ENCODE measurements at places on chromosomes 12 and 14. TPM values are rescaled to one million over a fixed set of nuclear protein-coding genes. Genes with fewer than 3 reads are reported as not detected.

The NTF3 gene
- not detected for total RNA-seq

The CCDC38 gene
- 0.35 TPM for total RNA-seq

The NANOG gene
- total RNA-seq: not detected

The CCDC177 gene
- total RNA-seq: not detected

The UTP20 gene
- total RNA-seq: 14.1 TPM

The GNPNAT1 gene
- total RNA-seq: 45.2 TPM

The KIF5A gene
- total RNA-seq: not detected

The E2F7 gene
- total RNA-seq: 9.8 TPM

The MMAB gene
- 52.8 TPM for total RNA-seq

- H3K4me3 ChIP-seq: no peak overlapping the region
- H3K36me3 ChIP-seq: no peaks in the 10 kb centered on the region
- no peak for DNase-seq
- H3K4me1 ChIP-seq: no peaks in the 10 kb centered on the region
- H3K27ac ChIP-seq: no peak overlapping the region
These were observed 83.1 kb upstream of the DNM1L start for GRCh38 chr12:32596030-32596429.

DNA sequence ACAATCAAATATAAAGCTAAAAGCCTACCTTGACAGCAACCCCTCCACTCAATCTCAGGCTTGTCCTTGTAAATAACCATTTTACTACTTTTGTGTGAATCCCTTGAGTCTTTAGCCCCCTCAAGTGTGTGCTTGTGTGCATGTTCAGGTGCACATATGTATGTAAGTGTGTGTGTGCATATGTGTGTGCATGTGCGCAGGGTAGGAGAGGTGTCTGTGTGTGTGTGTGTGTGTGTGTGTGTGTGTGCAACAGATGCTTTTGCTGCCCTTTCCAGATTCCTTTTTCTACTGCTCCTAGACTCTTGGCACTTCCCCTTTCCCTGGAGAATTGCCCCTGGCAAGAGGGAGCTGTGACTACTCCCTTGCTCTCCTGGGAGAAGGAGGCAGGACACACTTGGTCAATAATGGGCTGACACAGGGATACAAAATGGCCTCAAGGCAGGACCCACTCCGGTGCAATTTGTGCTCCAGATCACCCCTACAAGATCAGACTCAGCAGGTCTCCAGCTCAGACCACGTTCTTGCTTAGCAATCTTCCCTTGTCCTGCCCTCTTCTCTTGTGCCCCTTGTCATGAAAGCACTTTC, 73.4 kb downstream of the IFNG start:
- H3K27me3 ChIP-seq: no peaks in the 10 kb centered on the region
- no peaks in the 10 kb centered on the region for H3K4me1 ChIP-seq
- no peak overlapping the region for H3K27ac ChIP-seq
- no peaks in the 10 kb centered on the region for H3K36me3 ChIP-seq

GRCh38 chr14:26377150-26377549, 220.7 kb downstream of the NOVA1 start:
- no peak overlapping the region for H3K27ac ChIP-seq
- DNase-seq: peak; percentile 35
- no peaks in the 10 kb centered on the region for H3K4me1 ChIP-seq
- no peaks in the 10 kb centered on the region for H3K36me3 ChIP-seq
- no peak overlapping the region for H3K4me3 ChIP-seq

DNA sequence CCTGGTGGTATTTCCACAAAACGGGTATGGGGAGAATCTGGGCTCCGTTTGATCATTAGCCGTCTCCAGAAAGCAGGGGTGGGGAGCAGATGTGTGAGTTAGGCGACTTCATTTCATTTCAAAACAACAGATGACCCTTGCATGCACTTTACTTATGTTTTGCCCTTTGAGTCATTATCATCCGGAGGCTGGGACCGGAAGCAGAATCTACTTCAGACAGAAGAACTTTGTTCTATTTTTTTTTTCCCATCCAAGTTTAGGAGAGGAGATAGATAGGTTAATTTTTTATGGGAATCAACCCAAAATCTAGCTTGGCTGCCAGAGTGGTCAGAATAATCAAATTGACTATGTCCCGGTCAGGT, 31.3 kb upstream of the CMAS start:
- no peaks in the 10 kb centered on the region for H3K27me3 ChIP-seq
- no peaks in the 10 kb centered on the region for H3K4me1 ChIP-seq
- no peak for DNase-seq

DNA sequence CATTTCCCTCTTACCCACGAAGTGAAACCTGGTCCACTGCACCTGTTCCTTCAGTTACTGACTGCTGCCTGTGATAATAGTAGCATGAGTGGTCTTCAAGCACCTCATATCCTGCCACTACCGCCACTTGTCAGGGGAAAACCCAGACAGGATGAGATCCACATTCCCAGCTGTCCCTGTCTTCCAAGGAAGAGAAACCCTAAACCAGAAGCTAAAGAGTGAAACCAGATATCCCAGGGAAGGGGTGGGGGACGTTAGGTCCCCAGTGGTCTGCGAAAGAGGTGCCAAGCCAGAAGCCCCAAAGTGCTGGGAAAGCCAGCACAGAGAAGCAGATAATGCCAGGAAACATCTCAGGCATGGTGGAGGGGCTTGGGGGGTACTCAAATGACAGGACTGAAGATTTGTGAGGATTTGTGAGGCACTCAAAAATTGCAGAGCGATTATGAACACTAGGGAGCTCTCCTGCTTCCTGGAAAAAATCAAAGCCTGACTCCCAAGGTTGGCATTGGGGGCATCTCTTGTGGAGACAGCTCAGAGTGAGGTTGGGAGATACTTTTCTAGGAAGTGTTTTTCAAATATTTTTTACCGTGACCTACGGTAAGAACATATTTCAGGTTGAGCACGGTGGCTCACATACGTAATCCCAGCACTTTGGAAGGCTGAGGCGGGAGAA, 77.9 kb downstream of the TMEM30B start:
- H3K4me1 ChIP-seq: no peaks in the 10 kb centered on the region
- H3K27me3 ChIP-seq: no peaks in the 10 kb centered on the region
- no peak for DNase-seq

DNA sequence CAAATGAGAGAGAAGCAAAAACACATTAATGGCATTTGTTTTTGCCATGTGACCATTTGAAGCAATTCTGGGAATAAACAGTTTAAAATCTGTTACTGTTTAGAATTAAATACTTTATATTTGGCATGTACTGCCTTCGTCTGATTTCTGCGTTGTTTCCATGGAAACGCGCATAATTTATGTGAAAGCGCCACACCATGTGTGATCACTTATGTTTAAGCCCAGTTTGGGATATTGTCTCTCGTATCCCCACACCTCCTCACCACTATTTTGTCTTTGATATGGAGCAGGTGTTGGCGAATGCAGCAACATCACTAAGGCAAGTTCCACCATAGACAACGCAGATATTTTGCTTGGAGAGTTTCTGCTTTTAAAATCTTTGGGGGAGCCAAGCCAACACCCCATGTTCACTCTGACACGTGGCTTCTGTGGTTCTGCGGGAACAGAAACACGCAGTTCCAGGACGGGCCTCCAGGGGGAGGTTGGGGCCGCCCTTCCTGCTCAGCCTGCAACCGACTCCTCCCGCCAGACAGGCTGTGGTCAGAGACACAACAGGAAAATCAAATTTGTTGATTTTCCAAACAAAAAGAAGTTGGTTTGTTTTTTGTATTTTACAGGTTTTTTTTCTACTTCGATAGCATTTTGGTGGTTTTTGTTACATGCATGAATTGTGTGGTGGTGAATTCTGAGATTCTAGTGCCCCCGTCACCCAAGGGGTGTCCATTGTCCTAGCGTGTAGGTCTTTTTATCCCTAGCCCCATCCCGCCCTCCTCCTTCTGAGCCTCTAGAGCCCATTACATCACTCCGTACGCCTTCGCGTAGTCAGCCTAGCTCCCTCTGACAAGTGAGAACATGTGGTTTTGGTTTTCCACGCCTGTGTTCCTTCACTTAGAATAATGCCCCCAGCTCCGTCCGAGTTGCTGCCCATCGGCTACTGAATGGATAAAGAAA, 101.9 kb upstream of the SFSWAP start:
- no peak overlapping the region for H3K27ac ChIP-seq
- peaks cover 100% of the 10 kb centered on the region for H3K27me3 ChIP-seq
- H3K4me1 ChIP-seq: no peaks in the 10 kb centered on the region

GRCh38 chr14:59359431-59360124, 105.6 kb downstream of the GPR135 start:
- peaks cover 8% of the 10 kb centered on the region for H3K36me3 ChIP-seq
- H3K4me3 ChIP-seq: peak overlapping the region; percentile 33
- no peak for DNase-seq
- no peaks in the 10 kb centered on the region for H3K27me3 ChIP-seq

GRCh38 chr14:100341301-100342031, 18.3 kb downstream of the SLC25A47 start:
- H3K27ac ChIP-seq: no peak overlapping the region
- no peak for DNase-seq
- H3K4me3 ChIP-seq: no peak overlapping the region
- H3K36me3 ChIP-seq: no peaks in the 10 kb centered on the region
- no peaks in the 10 kb centered on the region for H3K4me1 ChIP-seq
- H3K27me3 ChIP-seq: no peaks in the 10 kb centered on the region

DNA sequence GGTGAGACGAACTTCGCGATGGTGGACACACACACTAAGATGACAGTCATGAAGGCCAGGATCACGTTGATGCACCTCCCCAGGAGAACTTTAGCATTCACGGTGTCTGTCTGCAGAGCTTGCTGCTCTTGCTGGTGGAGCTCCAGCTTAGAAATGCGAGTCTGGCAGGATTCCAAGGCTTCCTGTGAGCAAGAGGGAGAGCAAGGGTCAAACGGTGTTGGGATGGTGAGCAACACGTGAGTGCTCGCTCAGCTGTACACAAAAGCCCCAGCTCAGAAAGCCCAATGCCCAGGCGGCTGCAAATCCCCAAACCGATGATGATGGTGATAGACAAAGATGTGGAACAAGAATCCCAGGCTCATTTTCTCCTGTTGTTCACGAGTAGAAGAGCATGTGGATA, 78.8 kb downstream of the TMCC3 start:
- peak; percentile 74 for DNase-seq
- no peaks in the 10 kb centered on the region for H3K27me3 ChIP-seq
- H3K27ac ChIP-seq: peak overlapping the region; percentile 72
- peaks cover 5% of the 10 kb centered on the region for H3K36me3 ChIP-seq
- peaks cover 36% of the 10 kb centered on the region for H3K4me1 ChIP-seq

DNA sequence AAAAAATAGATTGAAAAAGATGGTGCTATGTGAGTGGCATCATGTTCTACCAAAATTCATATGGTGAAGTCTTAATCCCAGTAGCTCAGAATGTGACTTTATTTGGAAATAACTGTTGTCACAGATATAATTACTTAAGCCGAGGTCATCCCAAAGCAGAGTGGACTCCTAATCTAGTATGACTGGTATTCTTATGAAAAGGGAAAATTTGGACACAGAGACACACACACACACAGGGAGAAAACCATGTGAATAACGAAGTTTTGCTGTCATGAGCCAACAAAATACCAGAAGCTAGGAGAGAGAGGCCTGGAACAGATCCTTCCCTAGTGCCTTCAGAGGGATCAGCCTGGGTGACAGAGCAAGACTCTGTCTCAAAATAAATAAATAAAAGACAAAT, 62.6 kb downstream of the FAR2 start:
- no peak overlapping the region for H3K27ac ChIP-seq
- no peaks in the 10 kb centered on the region for H3K4me1 ChIP-seq
- H3K27me3 ChIP-seq: no peaks in the 10 kb centered on the region
- H3K36me3 ChIP-seq: no peaks in the 10 kb centered on the region
- no peak overlapping the region for H3K4me3 ChIP-seq
- DNase-seq: no peak

- no peaks in the 10 kb centered on the region for H3K4me1 ChIP-seq
- H3K36me3 ChIP-seq: no peaks in the 10 kb centered on the region
- no peak overlapping the region for H3K27ac ChIP-seq
- no peak for DNase-seq
- no peak overlapping the region for H3K4me3 ChIP-seq
These were observed 19.5 kb downstream of the DCP1B start for GRCh38 chr12:1984759-1985158.

DNA sequence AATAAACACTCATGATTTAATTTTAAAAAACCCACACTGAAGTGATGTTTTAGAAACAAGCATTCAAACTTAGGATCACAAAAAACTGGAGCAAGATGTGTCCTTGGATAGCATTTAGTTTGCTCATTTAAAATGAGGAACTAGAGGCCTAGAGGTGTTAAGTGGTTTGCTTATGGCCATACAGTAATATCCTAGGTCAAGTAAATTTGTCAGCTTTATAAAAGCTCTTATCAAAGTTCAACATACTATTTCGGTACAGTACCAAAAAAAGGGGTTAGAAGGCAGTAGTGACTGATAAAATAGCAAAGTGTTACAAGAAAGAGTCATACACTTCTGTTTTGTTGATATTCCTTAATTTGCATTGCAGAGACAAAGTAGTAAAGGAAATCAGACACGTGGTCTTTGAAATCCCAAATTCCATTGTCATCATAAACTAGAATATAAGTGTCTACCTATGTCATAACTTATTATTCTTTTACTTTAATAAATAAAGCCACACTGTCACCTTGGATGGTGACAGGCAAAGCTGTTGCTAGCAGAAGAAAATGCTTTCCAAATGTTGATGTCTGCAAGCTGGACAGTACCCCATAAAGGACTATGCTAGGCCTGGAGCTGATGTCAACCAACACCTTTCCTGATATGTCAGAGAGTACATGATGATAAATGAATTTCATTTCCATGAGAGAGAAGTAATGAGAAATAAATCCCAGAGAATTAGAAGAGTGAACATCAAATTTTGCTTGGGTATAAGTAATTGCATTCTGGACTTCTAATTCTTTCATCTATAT, 17.6 kb upstream of the SRP54 start:
- H3K36me3 ChIP-seq: no peaks in the 10 kb centered on the region
- DNase-seq: no peak
- H3K27ac ChIP-seq: no peak overlapping the region
- no peak overlapping the region for H3K4me3 ChIP-seq
- no peaks in the 10 kb centered on the region for H3K27me3 ChIP-seq
- H3K4me1 ChIP-seq: no peaks in the 10 kb centered on the region
